ENCODE measurements at places on chromosomes 11 and 22.

DNA sequence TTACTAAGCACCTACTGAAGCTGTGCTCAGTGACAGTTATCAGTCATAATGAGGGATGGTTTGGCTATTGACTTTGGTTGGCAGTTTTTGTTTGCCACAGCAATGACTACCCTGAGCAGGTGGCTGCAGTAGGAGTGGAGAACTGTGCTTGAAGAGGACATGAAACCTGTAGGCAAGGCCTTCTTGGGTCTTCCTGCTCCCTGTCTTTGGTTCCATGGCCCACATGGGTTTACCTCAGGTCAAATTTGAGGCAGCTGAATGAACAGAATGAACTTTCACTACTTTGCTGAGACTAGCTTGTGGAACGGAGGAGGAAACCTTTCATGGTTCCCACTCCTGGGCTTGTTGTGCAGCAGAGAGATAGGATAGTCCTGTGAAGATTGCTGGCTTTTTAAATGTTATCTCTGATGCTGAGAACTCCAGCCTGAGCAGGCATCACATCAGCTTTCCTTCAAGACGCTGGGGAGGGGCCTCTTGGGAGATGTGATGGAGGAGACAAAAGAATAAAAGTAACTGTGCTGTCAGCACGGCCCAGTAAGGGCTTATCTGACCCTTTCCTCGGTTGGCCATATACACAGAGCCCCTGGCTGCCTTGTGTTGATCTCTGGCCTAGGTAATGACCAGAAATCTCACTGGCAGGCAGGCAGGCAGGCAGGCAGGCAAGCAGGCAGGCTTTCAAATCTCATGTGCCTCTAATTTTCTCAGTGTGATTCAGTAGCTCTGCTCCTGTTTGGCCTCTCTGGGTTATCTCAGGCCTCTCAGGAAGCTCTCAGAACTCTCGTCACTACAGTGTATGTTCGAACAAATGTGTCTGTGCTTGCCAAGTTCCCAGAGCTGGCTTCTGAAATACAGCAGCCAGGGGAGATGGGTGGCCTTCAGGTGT lies 12.0 kb downstream of the STIM1 start:
- no peak for DNase-seq

DNA sequence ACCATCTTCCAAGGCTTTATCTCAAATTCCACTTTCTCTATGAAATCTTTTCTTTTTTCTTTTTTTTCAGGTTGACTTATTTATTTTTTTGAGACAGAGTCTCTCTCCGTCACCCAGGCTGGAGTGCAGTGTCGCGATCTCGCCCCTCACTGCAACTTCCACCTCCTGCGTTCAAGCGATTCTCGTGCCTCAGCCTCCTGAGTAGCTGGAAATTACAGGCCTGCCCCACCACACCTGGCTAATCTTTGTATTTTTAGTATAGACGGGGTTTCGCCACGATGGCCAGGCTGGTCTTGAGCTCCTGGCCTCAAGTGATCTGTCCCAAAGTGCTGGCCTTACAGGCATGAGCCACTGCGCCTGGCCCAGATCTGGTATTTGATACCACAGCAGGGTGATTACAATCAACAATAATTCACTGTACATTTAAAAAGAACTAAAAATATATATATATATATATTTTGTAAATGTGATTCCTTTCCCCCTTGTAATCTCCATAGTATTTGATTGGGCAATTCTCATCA lies 121.5 kb downstream of the MSANTD4 start:
- DNase-seq, result no peak

DNA sequence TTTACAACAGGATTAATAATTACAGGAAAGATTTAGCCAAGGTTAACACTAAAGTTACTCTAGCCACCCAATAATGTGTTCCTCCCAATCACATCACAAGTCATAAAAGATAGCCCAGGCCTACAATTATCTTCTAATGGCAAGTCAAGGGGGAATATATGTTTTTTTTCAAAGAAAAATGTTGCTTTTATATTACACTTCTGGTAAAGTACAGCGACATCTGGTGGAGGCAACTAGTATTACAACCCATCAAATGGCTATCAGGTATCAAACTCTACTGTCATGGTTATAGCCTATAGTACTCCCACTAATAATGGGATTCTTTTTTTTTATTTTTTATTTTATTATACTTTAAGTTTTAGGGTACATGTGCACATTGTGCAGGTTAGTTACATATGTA lies 71.8 kb downstream of the XRRA1 start:
- DNase-seq, result no peak

- DNase-seq, result no peak
Observed at GRCh38 chr11:92269021-92269420, 44.4 kb downstream of the FAT3 start.

GRCh38 chr22:35319244-35319985 lies 19.7 kb downstream of the TOM1 start:
- DNase-seq, result no peak

All from CD8-positive, alpha-beta memory T cell (primary cell).